ENCODE measurements at places on chromosomes 4 and X.

DNA sequence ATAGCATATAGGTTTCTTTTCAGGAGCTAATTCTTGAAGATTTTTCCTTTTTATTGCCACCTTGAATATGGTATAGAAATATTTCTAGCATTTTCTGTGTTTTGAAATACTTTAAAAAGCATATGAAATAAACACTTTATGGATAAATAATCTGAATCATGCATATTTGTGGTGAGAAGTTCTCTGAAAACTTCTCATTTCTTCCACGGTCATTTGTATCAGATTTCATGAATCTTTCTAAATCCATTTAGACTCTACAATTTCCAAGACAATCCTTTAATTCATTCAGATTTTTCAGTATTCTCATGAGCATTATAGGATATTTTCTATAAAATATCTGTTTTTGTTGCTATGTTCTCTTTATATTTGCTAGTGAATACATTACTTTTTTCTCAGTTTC is 16.2 kb upstream of the CA5B start:
- no peak for DNase-seq

DNA sequence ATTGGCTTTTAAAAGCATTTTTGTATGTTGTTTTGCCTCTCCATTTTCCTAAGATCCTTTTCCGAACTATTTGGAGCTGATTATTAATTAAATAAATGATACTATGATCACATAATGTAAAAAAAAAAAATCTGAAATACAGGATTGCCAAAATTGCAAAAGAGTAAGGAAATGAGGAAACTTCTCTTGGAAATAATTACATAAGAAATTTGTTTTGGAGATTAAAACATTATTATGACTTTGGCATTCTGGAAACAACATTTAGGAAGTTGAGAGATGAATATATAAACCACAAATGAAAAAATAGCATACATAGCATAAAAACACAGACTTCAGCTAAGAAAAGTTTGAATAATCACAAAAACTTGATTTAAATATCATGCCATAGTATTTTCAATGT is 33.5 kb downstream of the PF4 start:
- DNase-seq, result no peak

DNA sequence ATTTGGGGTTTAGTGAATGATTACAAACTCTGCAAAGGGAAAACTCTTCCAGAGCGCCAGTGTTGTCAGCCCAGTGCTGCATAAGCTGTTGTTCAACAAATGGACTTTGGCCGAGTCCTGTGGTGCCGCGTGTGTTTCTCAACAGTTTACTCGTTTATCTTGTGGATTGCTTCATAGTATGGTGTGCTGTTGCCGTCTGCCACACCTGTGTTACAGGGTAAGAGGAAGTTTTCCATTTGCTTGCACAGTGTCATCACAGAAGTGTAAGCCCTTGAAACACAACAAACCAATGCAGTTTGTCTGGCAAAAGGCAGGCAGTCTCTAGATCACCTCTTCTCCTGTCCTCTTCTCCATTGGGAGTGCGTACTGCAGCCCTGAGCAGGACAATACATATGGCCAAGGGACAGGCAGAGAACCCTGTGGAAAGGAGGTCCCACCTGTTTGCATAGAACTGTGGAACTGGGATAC is 66.3 kb downstream of the DCUN1D4 start:
- DNase-seq, result no peak

- no peak for DNase-seq
Measured at GRCh38 chr4:55326629-55327028, 19.4 kb upstream of the SRD5A3 start.

GRCh38 chr4:26273616-26273980 is 47.2 kb upstream of the RBPJ start:
- DNase-seq, result no peak

DNA sequence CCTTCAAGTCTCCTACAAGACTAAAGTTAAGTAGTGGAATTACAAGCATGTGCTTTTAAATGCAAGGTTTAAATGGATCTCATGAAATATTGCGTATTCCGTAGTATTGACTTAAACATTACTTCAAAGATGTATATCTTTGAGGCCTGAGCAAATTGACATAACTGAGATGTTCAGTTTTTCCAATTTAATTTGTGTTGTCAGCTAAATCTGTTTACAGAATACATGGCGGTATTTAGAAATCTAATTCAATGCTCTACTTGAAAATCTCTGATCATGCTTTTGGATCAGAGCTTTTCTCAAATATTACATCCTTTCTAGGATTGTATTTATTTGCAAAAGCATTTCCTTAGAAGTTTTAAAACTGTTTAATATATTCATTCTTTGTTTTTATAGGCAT is 47.5 kb upstream of the PDE5A start:
- DNase-seq, result no peak

DNA sequence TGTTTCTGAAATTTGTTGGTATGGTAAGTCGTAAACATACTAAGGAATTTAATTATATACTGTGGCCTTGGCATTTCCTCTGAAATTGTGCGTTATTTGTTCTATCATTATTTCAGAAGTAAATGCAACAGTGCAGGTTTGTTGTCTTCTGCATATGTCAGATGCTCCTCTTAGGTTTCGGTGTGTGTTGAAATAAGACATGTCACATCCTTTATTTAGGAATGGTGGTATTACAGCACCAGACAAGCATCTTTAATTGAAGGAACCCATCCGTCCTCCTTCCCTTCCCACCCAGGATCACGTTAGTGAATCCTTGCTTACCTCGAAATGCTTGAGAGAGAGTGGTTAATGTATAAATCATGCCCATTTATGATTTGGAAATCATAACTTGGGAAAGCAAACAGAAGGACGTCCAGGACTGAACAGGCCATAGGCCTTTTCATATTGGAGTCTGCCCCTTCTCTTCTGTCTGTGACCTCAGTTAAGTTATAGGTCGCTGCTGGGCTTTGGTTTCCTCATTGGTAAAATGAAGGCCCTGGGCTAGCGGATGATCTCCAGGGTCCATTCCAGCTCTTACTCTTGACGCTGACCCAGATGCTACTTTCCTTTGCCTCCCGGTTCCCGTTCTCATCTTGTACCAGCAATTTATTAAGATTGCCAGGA is 134.1 kb downstream of the KLHL8 start:
- no peak for DNase-seq

- no peak for DNase-seq
Measured at GRCh38 chr4:8841678-8842268, 29.9 kb downstream of the HMX1 start.

- DNase-seq, result peak; percentile 97
Measured at GRCh38 chr4:99202536-99202935, 16.5 kb downstream of the ADH6 start.

DNA sequence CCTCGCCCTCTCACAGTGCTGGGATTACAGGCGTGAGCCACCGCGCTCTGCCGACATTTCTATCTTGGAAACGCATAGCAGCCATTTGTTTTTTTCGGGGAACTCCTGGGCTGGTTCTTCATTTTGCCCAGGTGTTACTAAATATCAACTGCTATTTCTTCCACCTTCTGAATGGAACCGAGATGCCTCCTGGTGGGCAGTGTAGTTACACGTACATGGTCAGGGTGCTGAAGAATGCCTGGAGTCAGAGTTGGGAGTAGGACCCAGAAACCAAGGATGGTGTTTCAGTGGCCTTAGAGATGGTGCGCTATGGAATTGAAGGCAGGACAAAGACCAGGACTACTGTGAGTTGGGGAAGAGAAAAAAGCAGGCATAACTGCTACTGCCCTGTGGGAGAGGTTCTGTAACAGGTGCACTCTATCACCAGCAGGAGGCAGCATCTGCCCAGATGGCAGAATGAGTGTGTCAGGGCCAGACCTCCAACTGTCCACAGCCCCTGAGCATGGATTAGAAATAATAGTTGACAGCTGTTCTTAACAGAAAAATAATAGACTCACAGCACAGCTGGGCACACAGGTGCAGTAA is 81.7 kb downstream of the ZC4H2 start:
- DNase-seq, result peak; percentile 29

- no peak for DNase-seq
Measured at GRCh38 chrX:47752685-47753084, 84.0 kb upstream of the ZNF81 start.

GRCh38 chr4:40185830-40186664 is 10.8 kb upstream of the RHOH start:
- no peak for DNase-seq

- DNase-seq, result no peak
Measured at GRCh38 chrX:136635235-136635634, 12.7 kb upstream of the CD40LG start.

- no peak for DNase-seq
Measured at GRCh38 chr4:52694936-52695335, 35.8 kb upstream of the USP46 start.

Data from cardiac fibroblast (primary cell).